ENCODE measurements at places on chromosomes 1 and 21.

DNA sequence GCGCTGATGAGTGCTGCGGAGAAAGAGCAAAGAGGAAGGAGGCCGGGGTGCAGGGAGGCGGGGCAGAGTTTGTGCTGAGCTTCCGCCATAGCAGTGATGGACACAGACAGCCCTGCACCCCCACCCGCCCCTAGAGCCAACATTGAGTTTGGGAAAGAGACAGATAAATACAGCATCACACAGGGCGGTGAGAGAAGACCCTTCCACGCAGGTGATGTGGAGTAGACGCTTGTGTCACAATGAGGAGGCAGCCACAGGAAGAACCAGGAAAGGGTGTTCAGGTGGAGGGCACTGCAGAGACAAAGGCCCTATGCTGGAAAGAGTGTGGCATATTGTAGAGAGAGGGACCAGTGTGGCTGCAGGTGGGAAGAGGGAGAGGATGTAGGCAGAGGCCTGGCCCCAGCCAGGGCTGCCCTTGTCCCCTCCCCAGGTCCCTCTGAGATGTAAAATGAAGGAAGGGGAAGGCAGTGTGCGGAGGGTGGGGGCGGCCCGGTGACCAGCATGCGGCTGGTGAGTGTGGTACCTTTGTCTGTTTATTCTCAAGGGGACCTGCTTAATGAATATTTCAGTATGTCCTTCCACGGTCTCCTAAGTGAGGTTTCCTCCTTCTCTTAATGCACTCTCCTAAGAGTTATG, 194.4 kb upstream of the TMEM51 start:
- DNase-seq, result no peak

- no peak for DNase-seq
These were observed 213.4 kb upstream of the PTBP2 start for GRCh38 chr1:96508233-96508632.

- no peak for DNase-seq
These were observed 13.4 kb upstream of the NES start for GRCh38 chr1:156690675-156691036.

- no peak for DNase-seq
These were observed 79.0 kb downstream of the SLC45A1 start for GRCh38 chr1:8396786-8397406.

DNA sequence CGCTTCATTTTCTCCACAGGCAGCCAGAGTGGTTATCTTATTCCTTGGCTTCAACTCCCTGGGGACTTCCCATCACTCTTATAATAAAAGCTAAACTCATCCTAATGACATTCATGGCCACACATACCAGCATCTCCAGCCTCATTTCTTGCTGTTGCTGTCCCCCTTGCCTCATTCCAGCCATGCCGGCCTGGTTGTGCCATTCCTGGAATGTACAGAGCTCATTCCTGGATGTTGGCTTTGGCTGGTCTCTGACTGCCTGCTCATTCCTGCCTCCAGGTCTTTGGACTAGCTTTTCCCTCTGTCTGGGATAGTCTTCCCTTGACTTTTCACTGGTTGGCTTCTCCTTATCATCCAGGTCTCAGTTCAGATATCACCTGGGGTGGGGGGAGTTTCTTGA, 2.4 kb upstream of the PEF1 start:
- DNase-seq, result no peak

- no peak for DNase-seq
These were observed 6.4 kb downstream of the ADARB1 start for GRCh38 chr21:45080639-45081414.

All from stimulated activated CD4-positive, alpha-beta T cell treated with anti-CD3 and anti-CD28 coated beads, Interleukin-4, amount 100 ng/mL, for 1 hour (primary cell).